ENCODE measurements at places on chromosomes 3 and 15.

GRCh38 chr3:196486263-196486662 is 17.3 kb downstream of the RNF168 start:
- peak; percentile 55 for DNase-seq

DNA sequence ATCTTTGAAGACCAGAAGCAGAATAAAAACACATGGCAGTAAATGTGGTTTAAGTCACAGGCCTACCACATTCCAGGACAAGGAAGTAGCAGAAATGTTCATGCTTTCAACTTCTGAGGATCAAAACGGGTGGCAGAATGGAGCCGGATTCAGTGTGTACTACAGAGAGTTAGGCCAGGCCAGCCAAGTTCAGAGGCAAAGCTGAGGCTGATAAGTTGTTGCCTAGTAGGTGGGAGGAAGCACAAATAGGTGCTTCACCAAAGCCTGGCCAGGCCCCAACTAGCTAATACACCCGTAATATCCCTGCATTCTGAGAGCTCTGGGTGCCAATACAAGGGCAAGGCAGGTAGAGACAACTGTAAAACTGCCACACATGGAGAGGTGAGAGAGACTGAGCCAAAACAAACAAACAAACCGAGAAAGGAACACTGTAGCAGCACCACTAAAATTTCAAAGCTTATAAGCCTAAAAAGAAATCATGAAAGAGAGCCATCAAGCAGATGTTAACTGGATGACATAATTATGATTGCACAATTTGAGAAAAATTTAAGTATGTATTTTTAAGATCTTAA is 156.4 kb upstream of the CBLB start:
- DNase-seq: no peak

DNA sequence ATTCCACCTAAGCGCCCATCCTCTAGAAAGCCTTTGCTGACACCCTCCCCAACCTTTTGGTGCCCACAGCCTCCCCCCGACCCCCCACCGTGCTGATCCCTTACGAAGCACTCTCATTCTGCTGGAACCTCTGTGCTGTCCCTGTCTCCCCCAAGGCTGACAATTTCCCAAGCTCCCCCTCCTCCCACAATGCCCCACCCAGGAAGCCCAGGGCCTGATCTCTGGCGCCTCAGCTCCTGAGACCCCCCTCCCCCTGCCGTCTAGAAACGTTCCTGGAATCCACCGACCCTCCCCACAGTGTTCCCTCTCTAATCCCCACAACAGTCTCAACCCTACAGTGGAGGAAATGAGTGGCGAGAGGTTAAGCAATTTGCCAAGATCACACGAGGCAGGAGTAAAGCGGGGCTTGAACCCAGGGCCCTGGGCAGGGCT is 18.3 kb downstream of the MYL3 start:
- DNase-seq: no peak

DNA sequence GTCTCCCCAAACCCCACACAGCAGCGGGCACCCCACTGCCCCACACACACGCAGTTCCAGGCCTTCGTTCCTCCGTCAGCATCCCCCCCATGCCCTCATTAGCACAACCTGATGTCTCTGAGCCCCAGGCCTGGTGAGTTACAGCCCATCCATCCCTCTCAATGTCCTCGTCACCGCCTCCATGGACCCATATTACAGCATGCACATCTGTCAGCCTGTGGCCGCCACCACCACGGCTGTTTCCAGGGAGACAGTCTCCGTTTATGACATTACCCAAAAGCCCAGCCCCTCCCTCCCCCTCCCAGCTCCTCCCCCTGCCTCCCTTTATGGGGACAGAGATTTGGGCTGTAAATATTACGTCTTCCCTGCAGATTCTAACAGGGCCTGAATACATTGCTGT is 143.1 kb upstream of the LINGO1 start:
- DNase-seq: no peak

- no peak for DNase-seq
Observed at GRCh38 chr15:42716626-42717025, 20.3 kb downstream of the CDAN1 start.

GRCh38 chr3:46517016-46517783 is 19.4 kb downstream of the RTP3 start:
- DNase-seq: no peak

GRCh38 chr15:73599934-73600333 is 33.3 kb downstream of the NPTN start:
- no peak for DNase-seq

All from T47D (cell line).